ENCODE measurements at places on chromosomes 2 and 18.

GRCh38 chr2:33419581-33420200, 56.8 kb upstream of the RASGRP3 start:
- no peaks in the 10 kb centered on the region for H3K4me1 ChIP-seq
- no peak overlapping the region for H3K4me3 ChIP-seq
- H3K27me3 ChIP-seq: no peaks in the 10 kb centered on the region
- no peaks in the 10 kb centered on the region for H3K36me3 ChIP-seq

- H3K27ac ChIP-seq: no peak overlapping the region
- H3K27me3 ChIP-seq: no peaks in the 10 kb centered on the region
- no peaks in the 10 kb centered on the region for H3K36me3 ChIP-seq
- DNase-seq: no peak
- no peaks in the 10 kb centered on the region for H3K4me1 ChIP-seq
Observed at GRCh38 chr2:62939735-62940491, 110.7 kb upstream of the OTX1 start.

DNA sequence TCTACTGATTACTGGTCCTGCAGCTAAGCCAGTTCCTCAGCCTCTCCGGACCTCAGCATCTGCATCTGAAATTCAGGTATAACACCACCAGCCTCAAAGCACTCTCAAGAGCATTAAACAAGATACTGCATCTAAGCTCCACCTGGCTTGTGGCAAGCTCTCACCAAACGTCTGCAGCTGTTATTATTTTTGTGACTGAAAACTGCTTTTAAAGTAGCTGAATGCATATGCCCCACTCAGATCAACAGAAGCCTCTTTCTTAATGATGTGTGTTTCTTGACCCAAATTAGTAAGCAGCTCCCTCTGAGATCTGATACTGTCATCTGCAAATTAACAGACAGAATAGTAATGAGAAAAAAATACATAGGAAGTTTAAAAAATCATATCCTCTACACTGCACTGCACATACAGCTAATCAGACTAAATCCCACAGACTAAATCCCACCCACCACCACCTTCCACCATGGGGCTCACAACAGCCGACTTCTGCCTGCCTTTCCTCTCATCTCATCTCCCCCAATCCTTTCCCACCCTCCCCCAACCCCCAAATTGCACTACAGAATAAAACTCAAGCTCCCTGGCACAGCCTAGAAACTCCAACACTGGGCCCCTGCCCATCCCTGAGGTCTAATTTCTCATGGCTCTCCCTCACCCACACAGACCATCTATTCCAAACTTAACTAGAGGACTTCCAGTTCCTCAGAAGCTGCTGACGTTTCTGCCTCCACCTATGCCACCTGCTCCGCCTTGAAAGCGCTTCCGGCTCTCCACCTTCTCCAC, 52.9 kb downstream of the TMEM163 start:
- H3K36me3 ChIP-seq: no peaks in the 10 kb centered on the region
- no peaks in the 10 kb centered on the region for H3K27me3 ChIP-seq
- no peak for DNase-seq
- H3K4me3 ChIP-seq: no peak overlapping the region

- H3K4me1 ChIP-seq: no peaks in the 10 kb centered on the region
- H3K36me3 ChIP-seq: peaks cover 2% of the 10 kb centered on the region
- H3K27me3 ChIP-seq: no peaks in the 10 kb centered on the region
- no peak for DNase-seq
Observed at GRCh38 chr2:28030600-28030999, 140.1 kb downstream of the BABAM2 start.

DNA sequence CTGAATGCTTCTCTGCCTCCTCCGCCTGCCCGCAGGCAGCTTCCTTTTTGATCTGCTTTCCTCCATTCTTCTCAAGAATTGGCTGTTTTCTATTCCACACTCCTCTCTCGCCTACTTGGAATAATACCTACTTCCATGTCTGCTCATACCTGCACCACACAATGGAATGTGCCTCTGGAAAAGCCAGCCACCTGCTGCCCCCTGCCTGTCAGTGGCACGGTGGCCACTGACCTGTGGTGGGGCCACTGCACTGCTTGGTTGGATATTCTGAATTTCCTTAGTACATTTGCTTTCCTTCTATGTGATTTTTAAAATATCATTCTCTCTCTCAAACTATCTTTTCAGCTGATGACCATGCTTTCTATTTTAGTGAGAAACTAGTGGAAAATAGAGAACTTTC, 406.9 kb downstream of the DCDC2C start:
- peaks cover 3% of the 10 kb centered on the region for H3K4me1 ChIP-seq
- H3K27ac ChIP-seq: no peak overlapping the region
- no peak overlapping the region for H3K4me3 ChIP-seq
- H3K27me3 ChIP-seq: no peaks in the 10 kb centered on the region

- peak overlapping the region; percentile 52 for H3K27ac ChIP-seq
- no peaks in the 10 kb centered on the region for H3K27me3 ChIP-seq
- DNase-seq: no peak
- peaks cover 3% of the 10 kb centered on the region for H3K4me1 ChIP-seq
Observed at GRCh38 chr2:9897331-9897737, 54.1 kb downstream of the TAF1B start.
